Fibroblast of the aortic adventitia (primary cell): ENCODE measurements at places on chromosomes 12 and 14. TPM values are rescaled to one million over a fixed set of nuclear protein-coding genes. Genes with fewer than 3 reads are reported as not detected.

Gene IFNG-AS1
- 0.09 TPM in 1 of 2 replicates, not detected in the other for total RNA-seq

DNA sequence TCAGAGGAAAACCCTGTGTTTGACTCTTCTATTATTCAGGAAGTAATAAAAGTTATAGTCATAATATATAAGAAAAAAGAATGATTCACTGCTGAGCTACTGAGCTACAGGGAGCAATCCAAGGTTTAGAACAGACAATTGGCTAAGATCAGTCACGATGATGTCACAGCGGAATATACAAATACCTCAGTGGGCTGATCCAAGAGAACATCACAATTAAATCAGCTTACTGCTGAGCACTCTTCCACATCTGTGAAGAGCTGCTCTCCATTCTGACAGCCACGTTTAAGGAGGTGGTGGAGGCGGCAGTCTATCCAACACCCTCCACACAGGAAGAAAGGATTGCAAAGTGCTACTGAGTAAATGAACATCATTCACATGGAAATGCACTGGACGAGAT lies 271.0 kb downstream of the APAF1 start:
- no peak for DNase-seq

DNA sequence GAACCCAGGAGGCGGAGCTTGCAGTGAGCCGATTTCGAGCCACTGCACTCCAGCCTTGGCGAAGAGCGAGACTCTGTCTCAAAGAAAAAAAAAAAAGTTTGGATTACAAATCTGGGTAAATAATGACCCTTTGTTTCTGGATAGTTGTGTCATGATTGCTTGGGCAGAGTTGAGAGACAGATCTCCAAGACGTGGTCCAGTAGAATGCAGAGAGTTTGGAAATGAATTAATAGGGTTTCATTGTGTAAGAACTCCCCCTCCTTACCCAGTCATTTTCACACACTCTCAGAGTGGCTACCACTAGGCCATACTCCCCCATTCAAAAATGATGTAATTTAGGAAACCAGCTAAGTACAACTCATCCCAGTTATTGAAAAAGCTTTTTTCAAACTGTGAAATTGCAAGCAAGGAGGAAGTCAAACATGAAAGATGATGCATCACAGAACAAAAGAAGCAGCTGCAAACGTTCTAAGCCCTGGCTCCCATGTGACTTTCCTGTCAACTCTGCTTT lies 1331.9 kb downstream of the AACS start:
- DNase-seq: peak; percentile 84

DNA sequence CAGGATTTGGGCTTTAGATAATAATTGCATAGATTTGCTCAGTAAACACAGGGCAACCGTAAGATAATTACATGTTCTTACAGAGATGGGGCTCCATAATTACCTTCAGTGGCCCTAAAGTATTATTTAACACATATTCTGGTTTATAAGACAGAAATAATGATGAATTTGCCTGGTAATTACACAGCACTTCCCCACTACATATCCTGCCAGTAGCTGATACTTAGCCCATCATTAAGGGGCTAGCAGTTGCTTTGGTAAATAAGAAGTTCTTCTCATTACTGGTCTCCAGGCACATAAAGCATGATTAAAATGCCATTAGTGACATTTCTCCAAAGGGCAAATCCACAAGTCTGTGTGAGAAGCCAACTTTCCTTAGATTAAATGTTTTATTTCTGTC lies 158.7 kb downstream of the NUAK1 start:
- no peak for DNase-seq

DNA sequence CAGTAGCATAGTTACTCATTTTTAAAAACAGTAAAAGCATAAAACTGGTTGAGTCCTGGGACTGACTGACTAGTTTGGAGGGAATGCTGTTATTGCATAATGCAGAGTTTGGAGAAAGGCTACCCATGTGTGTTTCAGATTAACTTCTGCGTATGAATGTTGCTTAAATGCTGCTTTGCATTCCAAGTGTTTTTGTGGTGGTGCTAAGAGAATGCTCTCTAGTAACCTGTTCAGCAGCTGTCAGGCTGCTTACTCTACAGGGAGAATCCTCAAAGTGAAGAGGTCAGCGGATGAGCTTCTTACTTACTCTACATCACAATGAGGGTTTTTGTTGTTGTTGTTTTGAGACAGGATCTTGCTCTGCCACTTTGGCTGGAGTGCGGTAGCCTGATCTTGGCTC lies 4.3 kb downstream of the DLST start:
- DNase-seq: peak; percentile 97

DNA sequence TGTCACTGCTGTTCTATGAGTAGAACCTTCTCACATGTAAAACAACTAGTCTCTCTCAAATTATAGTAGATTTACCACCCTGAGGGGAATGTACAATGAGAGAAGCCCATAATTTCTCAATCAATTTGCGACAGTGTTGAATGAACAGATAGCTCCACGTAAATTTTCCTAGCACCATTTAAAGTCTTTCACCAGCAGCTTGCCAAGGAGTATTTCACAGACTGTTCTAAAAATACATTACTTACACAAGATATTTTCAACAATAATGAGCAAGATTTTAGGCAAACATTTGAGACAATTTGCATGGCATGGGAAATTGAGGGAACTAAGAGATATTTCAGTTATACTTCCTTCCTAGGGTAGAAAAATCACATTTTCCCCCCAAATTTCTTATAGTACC lies 151.6 kb downstream of the KICS2 start:
- no peak for DNase-seq

DNA sequence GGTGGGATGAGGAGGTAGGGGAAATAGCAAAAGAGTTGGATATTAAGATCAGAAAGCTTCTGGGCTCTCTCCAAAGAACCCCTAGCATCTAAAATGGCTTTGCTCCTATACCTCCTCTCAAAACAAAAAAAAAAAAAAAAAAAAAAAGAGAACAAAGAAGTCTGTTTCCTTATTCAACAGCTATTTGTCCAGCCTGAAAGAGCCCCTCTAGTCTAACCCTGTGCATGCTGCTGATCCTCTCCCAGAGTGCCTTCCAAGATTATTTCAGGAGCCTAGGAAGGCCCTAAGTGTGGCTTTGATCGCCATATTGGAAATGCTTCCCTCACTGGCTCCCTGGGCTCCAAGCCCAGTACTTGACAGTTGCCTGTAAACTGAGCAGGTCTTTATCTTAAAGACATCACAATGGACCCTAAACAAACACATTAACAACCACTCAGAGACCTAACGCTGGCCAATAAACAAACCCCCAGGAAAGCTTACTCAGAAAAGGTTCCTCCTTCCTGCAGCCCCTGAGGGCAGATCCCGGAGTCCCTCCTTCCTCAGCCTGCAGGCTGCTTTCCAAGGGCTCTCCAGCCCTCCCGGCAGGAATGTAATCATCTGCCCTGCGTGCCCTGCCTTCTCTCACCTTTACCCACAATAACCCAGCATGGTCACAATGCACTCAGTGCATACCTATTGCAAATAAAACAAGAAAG lies 17.4 kb upstream of the COL2A1 start:
- DNase-seq: no peak
